ENCODE measurements at places on chromosomes 6 and 20. TPM values are rescaled to one million over a fixed set of nuclear protein-coding genes. Genes with fewer than 3 reads are reported as not detected.
A peak's percentile ranks its signal among the peaks of the same experiment; 100 is the strongest.

- H3K27ac ChIP-seq: no peak overlapping the region
- H3K27me3 ChIP-seq: no peaks in the 10 kb centered on the region
- H3K4me1 ChIP-seq: no peaks in the 10 kb centered on the region
- H3K4me3 ChIP-seq: no peak overlapping the region
- DNase-seq: no peak
- no peaks in the 10 kb centered on the region for H3K36me3 ChIP-seq
Measured at GRCh38 chr6:52149949-52150348, 36.2 kb upstream of the IL17A start.

- no peaks in the 10 kb centered on the region for H3K36me3 ChIP-seq
- peaks cover 5% of the 10 kb centered on the region for H3K4me1 ChIP-seq
- no peak overlapping the region for H3K27ac ChIP-seq
Measured at GRCh38 chr6:152173321-152173720, 365.8 kb downstream of the ESR1 start.

DNA sequence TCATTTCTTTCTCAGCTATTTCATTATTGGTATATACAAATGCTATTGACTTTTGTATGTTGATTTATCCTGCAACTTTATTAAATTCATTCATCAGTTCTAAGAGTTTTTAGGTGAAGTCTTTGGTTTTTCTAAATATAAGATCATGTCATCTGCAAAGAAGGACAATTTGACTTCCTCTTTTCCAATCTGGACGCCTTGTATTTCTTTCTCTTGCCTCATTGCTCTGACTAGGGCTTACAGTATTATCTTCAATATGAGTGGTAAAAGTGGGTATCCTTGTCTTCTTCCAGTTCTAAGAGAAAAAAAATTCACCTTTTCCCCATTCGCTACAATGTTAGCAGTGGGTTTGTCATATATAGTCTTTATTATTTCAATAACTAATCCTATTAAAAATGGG lies 38.0 kb downstream of the KIF16B start:
- H3K4me1 ChIP-seq: peaks cover 4% of the 10 kb centered on the region
- H3K4me3 ChIP-seq: no peak overlapping the region
- no peaks in the 10 kb centered on the region for H3K27me3 ChIP-seq
- no peak overlapping the region for H3K27ac ChIP-seq
- H3K36me3 ChIP-seq: no peaks in the 10 kb centered on the region

DNA sequence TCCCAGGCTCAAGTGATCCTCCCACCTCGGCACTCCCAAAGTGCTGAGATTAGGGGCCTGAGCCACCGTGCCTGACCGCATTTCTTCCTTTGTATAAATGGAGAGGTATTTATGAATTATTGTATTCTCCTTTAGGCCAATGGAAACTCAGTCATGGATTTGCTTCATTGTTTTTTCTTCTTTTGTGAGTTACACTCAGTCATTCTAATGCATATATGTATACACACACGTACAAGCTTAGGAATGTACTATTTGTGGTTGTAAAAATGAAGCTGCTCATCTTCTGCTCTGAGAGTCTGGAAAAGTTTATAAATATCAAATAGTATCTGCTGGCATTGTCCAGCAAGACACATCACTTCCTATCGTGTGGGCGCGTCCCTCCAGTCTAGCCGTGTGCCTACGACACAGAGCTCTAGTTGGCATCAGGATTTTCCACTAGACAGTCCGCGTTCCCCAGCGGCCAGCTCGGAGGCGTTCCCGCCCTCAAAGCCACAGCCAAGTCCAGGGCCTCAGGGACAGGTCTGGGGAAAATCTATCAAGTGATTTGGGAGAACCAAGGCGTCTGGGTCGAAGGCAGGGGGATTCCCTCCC lies 215.2 kb downstream of the NFATC2 start:
- no peak overlapping the region for H3K4me3 ChIP-seq
- no peaks in the 10 kb centered on the region for H3K4me1 ChIP-seq
- H3K27me3 ChIP-seq: no peaks in the 10 kb centered on the region
- H3K36me3 ChIP-seq: no peaks in the 10 kb centered on the region

- H3K27me3 ChIP-seq: no peaks in the 10 kb centered on the region
- DNase-seq: no peak
- H3K27ac ChIP-seq: no peak overlapping the region
- H3K4me1 ChIP-seq: no peaks in the 10 kb centered on the region
- H3K4me3 ChIP-seq: no peak overlapping the region
- H3K36me3 ChIP-seq: no peaks in the 10 kb centered on the region
Measured at GRCh38 chr6:126880964-126881363, 237.5 kb upstream of the RSPO3 start.

GRCh38 chr6:28841290-28841689 lies 82.5 kb downstream of the TRIM27 start:
- no peak overlapping the region for H3K27ac ChIP-seq
- H3K36me3 ChIP-seq: no peaks in the 10 kb centered on the region
- DNase-seq: no peak
- H3K27me3 ChIP-seq: no peaks in the 10 kb centered on the region
- H3K4me1 ChIP-seq: peaks cover 1% of the 10 kb centered on the region

- H3K36me3 ChIP-seq: no peaks in the 10 kb centered on the region
- no peak overlapping the region for H3K27ac ChIP-seq
- no peaks in the 10 kb centered on the region for H3K27me3 ChIP-seq
- H3K4me3 ChIP-seq: no peak overlapping the region
Measured at GRCh38 chr20:1875762-1876161, 19.4 kb upstream of the SIRPA start.

DNA sequence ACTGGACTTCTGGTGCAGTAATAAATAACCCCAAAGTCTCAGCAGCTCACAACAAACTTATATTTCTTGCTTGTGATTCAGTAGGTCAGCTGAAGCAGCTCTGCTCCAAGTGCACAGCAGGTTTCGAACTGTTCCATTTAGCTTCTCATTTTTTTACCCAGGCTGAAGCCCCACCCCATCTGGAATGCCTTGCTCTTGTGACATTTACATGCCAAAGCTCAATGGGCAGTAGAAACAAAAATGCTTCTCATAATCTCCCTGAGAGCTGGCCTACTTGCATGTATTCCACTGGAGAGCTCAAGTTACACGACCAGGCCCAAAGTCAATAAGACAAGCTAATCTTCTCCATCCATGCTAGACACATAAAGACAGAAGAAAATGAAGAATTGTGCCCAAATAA lies 165.2 kb downstream of the HAO1 start:
- H3K4me1 ChIP-seq: no peaks in the 10 kb centered on the region
- no peaks in the 10 kb centered on the region for H3K27me3 ChIP-seq
- no peak overlapping the region for H3K4me3 ChIP-seq
- H3K27ac ChIP-seq: no peak overlapping the region

Gene COL9A3
- not detected for total RNA-seq

DNA sequence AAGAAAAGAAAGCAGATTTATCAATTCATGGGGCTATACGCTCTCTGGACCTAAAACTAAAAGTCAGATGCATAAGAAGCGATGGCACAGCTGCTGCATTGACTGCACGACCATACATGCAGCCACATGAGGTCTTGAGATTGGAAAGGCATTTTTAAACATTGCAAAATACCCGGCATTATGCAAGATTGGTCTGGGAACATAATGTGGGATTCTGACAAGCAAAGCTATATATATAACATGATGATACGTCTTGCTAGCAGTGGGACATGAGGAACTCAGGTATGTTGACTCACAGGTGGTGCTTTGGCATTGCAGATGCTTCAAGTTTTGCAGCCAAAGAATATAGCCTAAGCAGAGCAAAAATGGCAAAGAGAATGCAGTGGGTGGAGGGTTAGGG lies 55.1 kb downstream of the SAMD3 start:
- no peak for DNase-seq
- H3K4me3 ChIP-seq: no peak overlapping the region
- H3K36me3 ChIP-seq: no peaks in the 10 kb centered on the region
- H3K27ac ChIP-seq: no peak overlapping the region

Gene BPI
- total RNA-seq: 1.2 TPM

DNA sequence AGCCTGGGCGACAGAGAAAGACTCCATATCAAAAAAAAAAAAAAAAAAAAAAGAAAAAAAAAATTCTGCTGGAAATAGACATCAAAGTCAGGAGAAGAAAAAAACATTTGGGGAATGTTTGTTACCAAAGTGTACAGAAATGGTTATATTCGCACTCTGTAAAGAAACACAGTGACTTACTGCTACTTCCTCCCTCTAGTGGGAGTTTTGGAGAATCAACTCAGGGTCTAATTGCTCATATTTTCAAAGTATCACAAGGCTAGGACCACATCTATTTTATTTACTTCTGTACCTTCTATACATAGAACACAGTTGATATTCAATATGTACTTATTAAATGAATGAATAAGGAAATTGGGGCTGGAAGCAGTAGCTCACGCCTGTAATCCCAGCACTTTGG lies 24.4 kb downstream of the ARG1 start:
- no peaks in the 10 kb centered on the region for H3K36me3 ChIP-seq
- DNase-seq: no peak
- H3K27me3 ChIP-seq: no peaks in the 10 kb centered on the region
- H3K4me1 ChIP-seq: no peaks in the 10 kb centered on the region

DNA sequence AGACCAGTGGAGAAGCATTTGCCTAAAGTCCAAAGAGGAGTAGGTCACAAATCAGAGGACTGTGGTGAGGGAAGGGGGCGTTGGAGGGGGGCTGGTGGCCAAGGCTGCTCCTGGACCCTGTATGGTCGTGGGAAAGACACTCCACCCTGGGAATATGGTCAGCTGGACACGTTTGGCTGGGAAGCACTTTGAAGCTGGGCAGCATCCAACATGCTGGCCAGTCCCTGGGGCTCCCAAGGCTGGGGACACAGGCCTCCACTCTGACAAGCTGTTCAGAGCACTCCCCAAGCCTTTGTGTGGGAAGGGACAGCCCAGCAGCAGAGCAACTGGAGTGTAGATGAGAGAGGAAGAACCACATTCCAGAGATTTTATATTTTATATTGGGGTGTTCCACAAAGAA lies 203.2 kb downstream of the ANKRD60 start:
- no peak overlapping the region for H3K27ac ChIP-seq
- peaks cover 6% of the 10 kb centered on the region for H3K4me1 ChIP-seq
- H3K27me3 ChIP-seq: no peaks in the 10 kb centered on the region
- no peak for DNase-seq
- no peak overlapping the region for H3K4me3 ChIP-seq

DNA sequence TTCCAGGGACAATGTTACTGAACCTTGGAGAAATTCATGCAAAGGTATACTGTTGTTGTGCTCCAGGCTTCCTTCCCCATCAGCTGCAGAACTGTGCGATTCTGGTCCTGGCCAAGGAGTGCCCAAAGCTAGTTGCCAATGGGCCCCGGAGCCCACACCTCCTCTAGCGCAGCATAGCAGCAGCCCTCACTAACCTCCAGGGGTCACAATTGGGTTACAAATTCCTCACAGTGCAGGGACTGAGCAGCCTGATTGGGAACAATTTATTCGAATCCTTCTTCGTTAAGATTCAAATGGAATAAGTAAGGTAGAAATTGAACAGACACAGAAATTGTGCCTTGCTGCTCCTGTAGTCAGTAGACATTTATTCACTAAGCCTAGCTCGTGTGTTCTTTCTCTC lies 284.9 kb downstream of the PRKN start:
- no peak for DNase-seq
- no peaks in the 10 kb centered on the region for H3K4me1 ChIP-seq
- no peak overlapping the region for H3K27ac ChIP-seq
- no peaks in the 10 kb centered on the region for H3K27me3 ChIP-seq

Gene PTGIS
- 160 TPM for total RNA-seq

DNA sequence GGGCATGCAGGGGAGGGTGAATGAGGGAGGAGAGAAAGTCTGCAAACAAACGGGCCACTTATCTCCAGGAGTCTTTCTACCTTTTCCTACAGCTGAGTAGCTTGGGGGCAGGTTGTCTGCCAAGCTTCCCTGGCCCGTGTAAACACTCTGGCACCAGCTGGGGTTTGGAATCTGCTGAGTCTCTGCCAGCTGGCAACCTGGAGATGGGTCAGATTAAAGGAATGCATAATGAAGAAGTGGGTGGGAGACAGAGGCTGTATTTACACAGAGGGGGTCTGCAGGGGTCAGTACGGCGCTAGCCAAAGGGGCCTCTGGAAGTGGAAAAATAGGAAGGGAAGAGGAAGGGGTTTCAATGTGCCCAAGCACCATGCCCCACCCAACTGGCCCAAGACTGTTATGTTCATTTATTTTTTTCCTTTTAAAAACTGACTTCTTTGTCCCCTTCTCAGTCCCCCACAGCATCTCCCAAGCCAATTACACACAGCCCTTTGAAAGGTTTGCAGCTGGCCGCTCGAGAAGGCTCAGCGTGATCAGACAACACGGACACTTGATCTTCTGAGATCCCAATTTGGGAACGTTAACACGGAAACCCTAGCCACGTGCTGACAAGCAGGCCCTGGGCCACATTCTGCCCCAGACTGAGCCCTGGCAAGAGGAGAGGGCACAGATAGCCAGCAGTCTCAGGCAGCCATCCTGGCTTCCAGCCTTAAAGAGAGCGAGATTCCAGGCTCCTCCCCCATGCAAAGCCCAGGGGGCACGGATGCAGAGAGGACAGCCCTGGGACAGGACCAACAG lies 25.2 kb downstream of the TRAM2 start:
- peak; percentile 35 for DNase-seq
- peak overlapping the region; percentile 51 for H3K27ac ChIP-seq
- H3K4me1 ChIP-seq: peaks cover 29% of the 10 kb centered on the region
- no peaks in the 10 kb centered on the region for H3K27me3 ChIP-seq
- H3K4me3 ChIP-seq: no peak overlapping the region

Gene UNC5CL
- 0.86 TPM for total RNA-seq

- H3K4me1 ChIP-seq: no peaks in the 10 kb centered on the region
- H3K36me3 ChIP-seq: no peaks in the 10 kb centered on the region
- DNase-seq: no peak
- H3K27me3 ChIP-seq: no peaks in the 10 kb centered on the region
Measured at GRCh38 chr20:6746901-6747609, 20.4 kb upstream of the BMP2 start.

DNA sequence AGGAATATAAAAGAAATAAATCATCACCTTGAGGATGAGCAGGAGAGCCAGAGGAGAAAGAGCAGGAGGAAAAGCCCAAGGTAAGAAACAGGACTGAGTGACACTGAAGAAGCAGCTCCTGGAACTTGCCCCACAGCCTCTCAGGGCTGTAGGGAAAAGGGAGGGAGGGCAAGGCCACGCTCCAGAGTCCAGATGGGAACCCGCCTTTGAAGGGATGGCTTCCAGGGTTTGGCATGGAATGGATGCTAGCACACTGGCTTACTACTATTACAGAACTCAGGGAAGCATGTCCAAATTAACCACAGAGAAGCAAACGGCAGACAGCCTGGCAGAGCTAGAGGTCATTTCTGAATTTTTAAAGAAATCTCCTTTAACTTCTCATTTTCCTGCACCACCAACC lies 26.8 kb downstream of the RALGAPA2 start:
- no peaks in the 10 kb centered on the region for H3K27me3 ChIP-seq
- no peaks in the 10 kb centered on the region for H3K36me3 ChIP-seq
- H3K27ac ChIP-seq: no peak overlapping the region
- no peak overlapping the region for H3K4me3 ChIP-seq
- peaks cover 12% of the 10 kb centered on the region for H3K4me1 ChIP-seq

Gene GATA5
- not detected for total RNA-seq

- no peaks in the 10 kb centered on the region for H3K27me3 ChIP-seq
- no peaks in the 10 kb centered on the region for H3K36me3 ChIP-seq
- H3K27ac ChIP-seq: no peak overlapping the region
- no peak overlapping the region for H3K4me3 ChIP-seq
Measured at GRCh38 chr6:47073125-47074110, 31.3 kb upstream of the ADGRF1 start.
